ENCODE measurements at places on chromosomes 3 and 15.

DNA sequence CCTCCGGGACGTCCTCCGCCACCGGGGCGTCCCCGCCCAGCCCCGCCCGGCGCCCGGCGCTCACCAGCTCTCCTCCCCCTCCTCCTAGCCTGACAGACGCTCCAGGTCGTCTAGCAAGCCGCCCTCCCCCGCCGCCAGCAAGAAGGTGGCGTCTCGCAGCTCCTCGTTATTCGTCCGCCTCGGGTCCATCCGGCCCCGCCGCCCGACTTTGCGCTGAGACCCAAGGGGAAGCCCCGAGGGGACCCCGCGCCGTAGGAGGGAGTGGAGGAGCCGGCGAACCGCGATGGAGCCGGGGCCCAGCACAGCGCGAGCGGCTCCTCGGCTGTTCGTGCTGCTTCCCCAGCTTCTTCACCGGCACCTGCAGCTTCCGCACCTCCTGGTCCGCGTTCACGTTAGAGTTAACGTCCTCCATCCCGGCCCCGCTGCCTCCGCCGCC is 26.3 kb upstream of the MTHFS start:
- peak overlapping the region; percentile 85 for H3K4me3 ChIP-seq
- peak overlapping the region; percentile 98 for H3K27ac ChIP-seq
- H3K27me3 ChIP-seq = no peaks in the 10 kb centered on the region
- H3K36me3 ChIP-seq = no peaks in the 10 kb centered on the region

DNA sequence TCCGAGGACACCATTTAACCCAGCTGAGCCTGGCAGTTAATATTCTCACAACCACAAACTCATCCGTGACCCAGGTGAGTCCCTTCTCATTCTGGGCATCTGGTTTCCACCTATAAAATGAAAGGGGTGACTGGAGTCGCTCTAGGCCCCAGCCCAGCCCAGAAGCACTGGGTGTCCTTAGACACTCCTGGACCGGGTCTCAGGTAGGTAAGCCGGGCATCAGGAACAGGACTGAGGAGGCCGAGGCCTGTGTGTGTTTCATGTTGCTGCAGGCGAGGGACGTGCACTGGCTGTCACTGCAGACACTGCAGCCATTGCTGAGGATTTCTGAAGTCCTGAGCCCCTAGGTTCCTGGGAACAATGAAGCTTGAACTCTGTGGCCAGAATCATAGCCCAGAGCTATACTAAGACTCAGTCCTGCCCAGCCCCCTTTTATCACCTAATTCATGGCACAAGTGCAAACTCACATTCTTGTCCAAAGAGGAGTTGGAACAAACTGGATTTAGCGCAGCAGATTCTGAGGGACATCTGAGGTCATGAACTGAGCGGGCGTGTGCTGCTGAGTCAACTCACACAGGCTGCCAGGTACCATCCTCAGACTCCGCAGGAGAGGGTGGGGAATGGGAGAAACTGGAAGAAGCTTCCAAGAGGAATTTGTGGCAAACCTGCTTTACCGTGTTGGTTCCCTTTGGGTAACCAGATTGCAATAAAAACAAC is 184.9 kb downstream of the FAM43A start:
- H3K27ac ChIP-seq = peak overlapping the region; percentile 82
- no peaks in the 10 kb centered on the region for H3K36me3 ChIP-seq
- H3K4me1 ChIP-seq = peaks cover 45% of the 10 kb centered on the region
- peak; percentile 69 for DNase-seq

DNA sequence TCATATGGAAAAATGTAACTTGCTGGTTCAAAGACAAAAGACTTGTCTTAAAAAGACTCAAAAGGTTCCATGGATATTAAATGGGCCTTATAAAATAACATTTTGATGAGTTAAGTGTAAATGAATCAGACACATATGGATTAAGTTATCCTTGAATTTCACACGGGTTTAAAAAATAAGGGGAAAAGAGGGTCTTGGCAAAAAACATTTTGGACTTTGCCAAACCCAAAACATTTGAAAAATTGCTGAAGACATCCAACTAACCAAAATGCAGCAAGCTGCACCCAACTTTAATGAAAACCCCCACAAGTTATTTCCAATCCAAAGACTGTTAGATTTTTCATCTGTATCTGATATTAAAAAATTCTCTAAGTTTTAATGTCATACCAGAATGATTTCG is 200.7 kb downstream of the MEIS2 start:
- H3K4me1 ChIP-seq = no peaks in the 10 kb centered on the region
- H3K27me3 ChIP-seq = no peaks in the 10 kb centered on the region
- H3K27ac ChIP-seq = no peak overlapping the region
- H3K4me3 ChIP-seq = no peak overlapping the region

DNA sequence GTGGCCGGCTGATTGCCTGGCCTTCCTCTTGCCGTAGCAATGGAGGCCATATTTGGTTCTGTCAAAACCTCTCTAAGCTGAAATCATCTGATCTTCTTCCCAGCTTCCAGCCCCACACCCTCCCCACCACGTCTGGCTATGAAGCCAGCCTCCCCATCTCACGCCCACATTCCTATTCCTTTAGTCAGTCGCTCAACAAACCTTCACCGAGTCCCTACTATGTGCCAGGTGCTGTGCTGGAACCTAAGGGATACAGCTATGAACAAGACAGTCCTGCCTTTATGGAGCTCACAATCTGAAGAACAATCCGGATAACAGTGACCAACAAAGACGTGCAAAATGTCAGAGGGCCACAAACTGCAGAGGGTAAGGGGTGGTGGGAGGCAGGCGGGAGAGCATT is 31.9 kb upstream of the SMAD6 start:
- no peak overlapping the region for H3K27ac ChIP-seq
- DNase-seq = no peak
- H3K27me3 ChIP-seq = no peaks in the 10 kb centered on the region
- no peaks in the 10 kb centered on the region for H3K36me3 ChIP-seq
- H3K4me3 ChIP-seq = no peak overlapping the region

- H3K4me1 ChIP-seq = peaks cover 6% of the 10 kb centered on the region
- H3K27ac ChIP-seq = no peak overlapping the region
- H3K36me3 ChIP-seq = no peaks in the 10 kb centered on the region
- H3K27me3 ChIP-seq = no peaks in the 10 kb centered on the region
- no peak for DNase-seq
- H3K4me3 ChIP-seq = no peak overlapping the region
Measured at GRCh38 chr3:44680921-44681455, 31.5 kb upstream of the ZNF502 start.

- H3K27ac ChIP-seq = no peak overlapping the region
- no peak for DNase-seq
- no peaks in the 10 kb centered on the region for H3K4me1 ChIP-seq
- no peak overlapping the region for H3K4me3 ChIP-seq
- H3K36me3 ChIP-seq = no peaks in the 10 kb centered on the region
Measured at GRCh38 chr3:130395916-130396315, 50.4 kb downstream of the COL6A5 start.

GRCh38 chr3:54393150-54393549 is 270.8 kb downstream of the CACNA2D3 start:
- H3K4me1 ChIP-seq = no peaks in the 10 kb centered on the region
- H3K36me3 ChIP-seq = no peaks in the 10 kb centered on the region
- H3K27ac ChIP-seq = no peak overlapping the region
- H3K27me3 ChIP-seq = no peaks in the 10 kb centered on the region
- no peak for DNase-seq

GRCh38 chr15:41801850-41802455 is 25.9 kb upstream of the JMJD7 start:
- no peak overlapping the region for H3K4me3 ChIP-seq
- no peak overlapping the region for H3K27ac ChIP-seq
- no peak for DNase-seq
- H3K27me3 ChIP-seq = no peaks in the 10 kb centered on the region

DNA sequence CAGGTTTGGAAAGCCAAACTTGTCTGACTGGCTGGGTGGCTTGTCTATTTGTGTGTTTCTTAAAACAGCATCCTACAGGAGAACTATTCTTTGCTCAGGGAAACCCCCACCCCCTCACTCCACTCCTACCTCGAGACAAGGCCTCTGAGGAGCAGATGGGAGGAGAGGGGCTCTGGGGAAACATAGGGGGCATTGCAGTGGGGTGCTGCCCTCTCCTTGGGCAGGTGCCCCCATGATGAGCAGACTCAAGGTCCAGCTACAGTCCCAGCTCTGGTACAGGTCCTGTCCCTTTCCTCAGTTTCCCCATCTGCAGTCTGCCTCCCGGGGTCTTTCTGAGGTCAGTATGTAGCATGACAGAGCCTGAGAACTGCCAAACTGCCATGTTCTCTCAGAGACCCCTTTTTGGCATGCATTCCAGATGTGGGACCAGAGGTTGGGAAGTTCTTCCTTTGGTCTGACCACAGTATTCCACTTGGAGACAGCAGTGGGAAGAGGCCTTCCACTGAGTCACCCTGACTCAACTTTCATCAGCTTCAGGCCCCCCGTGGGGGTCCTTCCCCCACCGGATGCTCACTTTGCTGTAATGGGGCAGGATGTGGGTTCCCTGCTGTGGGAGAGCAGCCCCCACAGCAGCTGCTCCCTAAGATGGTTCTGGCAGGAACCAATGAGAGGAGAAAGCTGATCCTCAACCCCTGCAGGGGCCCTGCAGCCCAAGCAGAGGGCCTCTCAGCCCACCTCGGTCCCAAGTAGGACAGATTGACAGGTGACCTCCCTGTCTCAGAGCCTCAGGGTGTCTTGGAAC is 32.3 kb upstream of the CYP11A1 start:
- H3K4me3 ChIP-seq = no peak overlapping the region
- H3K27ac ChIP-seq = no peak overlapping the region
- H3K27me3 ChIP-seq = peaks cover 17% of the 10 kb centered on the region
- H3K36me3 ChIP-seq = no peaks in the 10 kb centered on the region
- peak; percentile 22 for DNase-seq
- H3K4me1 ChIP-seq = no peaks in the 10 kb centered on the region

DNA sequence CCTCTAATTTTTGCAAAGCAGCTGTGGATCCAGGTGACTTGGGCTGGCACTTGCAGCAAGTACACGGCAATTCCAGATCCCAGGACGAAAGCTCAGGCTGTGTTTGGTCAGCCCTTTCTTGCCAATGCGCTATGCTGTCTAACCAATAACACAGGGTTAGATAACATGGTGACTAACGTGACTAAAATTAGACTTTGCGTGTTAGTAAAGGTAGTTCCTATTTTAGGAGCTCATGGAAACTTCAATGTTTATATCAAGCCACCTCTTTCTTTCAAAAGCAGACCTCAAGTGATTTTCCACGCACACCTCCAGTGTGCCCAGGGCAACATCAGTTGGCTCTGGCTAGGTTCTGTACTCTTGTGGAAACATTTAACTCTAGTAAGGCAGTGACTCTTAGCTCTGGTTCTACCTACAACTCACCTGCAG is 32.5 kb downstream of the CDCP1 start:
- H3K36me3 ChIP-seq = no peaks in the 10 kb centered on the region
- H3K27ac ChIP-seq = peak overlapping the region; percentile 33
- no peaks in the 10 kb centered on the region for H3K27me3 ChIP-seq
- DNase-seq = no peak
- H3K4me1 ChIP-seq = peaks cover 25% of the 10 kb centered on the region
